ENCODE measurements at places on chromosomes 3 and 15. TPM values are rescaled to one million over a fixed set of nuclear protein-coding genes. Genes with fewer than 3 reads are reported as not detected.

Gene SLC7A14
- under 0.01 TPM for total RNA-seq

GRCh38 chr3:3919316-3919715, 120.1 kb downstream of the LRRN1 start:
- no peak for DNase-seq

DNA sequence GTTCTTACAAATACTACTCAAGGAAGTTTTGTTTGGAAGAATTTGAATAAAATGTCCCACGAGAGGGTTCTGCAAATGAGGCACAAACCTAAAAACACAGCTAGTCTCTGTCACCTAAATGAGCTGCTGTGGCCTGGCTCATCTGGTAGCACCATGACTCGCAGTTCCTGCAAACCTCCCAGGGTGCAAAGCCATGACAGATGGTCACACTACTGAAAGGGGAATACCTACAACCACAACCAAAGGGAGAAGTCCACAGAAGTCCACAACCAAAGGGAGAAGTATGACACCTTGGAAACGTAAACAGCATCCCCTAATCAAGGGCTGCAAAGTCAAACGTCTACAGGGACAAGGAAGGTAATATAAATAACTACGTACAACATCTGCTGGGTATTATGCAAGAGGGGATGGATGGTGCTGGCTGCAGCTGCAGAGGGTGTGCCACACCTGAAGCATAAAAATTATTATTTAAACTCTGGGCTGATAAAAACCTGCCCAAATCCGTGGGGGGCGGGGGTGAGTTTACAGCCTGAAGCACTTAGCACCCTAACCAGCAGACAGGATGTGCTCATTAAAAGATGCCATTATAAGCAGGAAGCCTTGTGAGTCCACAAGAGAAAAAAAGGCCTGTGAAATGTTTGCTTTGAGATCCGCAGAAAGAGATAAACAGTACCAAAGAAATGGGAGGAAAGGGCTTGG, 184.0 kb downstream of the MAGI1 start:
- no peak for DNase-seq

- no peak for DNase-seq
These were observed 371.4 kb downstream of the ROBO2 start for GRCh38 chr3:77411334-77411733.

DNA sequence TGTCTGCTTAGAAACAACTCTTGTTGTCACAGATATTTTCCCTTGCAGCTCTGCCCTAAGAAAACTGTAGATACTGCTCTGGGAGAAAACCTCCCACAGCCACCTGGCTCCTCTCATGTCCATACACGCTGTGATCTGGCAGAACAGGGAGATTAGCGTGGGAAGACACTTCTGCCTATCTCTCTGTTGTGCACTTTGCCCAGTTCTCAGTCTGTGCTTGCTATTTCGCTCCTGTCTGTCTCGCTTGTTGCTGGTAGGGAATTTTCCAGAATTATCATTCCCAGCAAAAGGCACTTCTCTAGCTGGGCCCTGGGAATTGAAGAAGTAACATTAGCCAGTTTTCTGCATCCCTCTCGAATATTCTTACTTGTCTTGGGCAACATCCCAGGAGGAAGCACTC, 8.1 kb upstream of the GATM start:
- DNase-seq: no peak

Gene DUOXA2
- total RNA-seq: not detected

DNA sequence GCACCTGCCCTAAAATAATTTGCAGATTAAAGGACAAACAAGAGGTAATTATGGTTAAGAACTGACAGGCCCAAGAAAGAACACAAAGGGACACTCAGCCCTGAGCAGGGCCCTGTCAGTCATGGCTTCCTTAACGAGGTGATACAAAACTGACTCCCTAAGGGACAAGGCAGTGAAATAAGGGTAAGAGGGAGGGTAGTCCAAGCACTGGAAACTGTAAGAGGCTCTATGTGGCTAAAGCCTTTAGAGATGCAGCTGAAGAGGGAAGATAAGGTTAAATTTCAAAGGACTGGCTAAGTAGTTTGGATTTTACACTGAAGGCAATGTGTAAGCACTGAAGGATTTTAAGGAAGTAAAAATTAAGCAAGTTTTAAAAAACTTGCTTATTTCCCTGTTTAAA, 3.9 kb downstream of the ATR start:
- no peak for DNase-seq

Gene CAMKV
- 0.22 TPM for total RNA-seq

DNA sequence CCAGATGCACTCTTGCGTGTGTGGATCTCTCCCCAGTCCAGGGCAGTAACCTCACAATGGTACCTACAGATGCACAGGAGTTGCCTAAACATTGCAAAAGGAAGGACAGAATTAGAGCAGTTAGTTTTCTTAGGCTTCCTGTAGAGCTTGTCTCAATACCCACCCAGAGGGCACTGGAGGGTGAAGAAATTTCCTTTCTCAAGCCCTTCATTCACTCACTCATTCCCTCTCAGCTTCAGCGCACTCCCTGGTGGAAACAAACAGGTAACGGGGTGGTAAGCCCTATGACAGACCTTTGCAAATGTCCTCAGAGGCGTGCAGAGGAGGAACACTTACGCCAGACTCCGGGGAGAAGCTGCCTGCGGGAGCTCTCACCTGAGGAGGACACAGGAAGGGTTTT, 267.4 kb upstream of the HES1 start:
- DNase-seq: no peak

GRCh38 chr3:16528581-16528993, 15.1 kb upstream of the RFTN1 start:
- peak; percentile 69 for DNase-seq

Gene RYK
- 71.1 TPM for total RNA-seq

Gene GUCA1C
- total RNA-seq: not detected

- no peak for DNase-seq
These were observed 164.8 kb upstream of the NUDT16 start for GRCh38 chr3:131216801-131217200.

DNA sequence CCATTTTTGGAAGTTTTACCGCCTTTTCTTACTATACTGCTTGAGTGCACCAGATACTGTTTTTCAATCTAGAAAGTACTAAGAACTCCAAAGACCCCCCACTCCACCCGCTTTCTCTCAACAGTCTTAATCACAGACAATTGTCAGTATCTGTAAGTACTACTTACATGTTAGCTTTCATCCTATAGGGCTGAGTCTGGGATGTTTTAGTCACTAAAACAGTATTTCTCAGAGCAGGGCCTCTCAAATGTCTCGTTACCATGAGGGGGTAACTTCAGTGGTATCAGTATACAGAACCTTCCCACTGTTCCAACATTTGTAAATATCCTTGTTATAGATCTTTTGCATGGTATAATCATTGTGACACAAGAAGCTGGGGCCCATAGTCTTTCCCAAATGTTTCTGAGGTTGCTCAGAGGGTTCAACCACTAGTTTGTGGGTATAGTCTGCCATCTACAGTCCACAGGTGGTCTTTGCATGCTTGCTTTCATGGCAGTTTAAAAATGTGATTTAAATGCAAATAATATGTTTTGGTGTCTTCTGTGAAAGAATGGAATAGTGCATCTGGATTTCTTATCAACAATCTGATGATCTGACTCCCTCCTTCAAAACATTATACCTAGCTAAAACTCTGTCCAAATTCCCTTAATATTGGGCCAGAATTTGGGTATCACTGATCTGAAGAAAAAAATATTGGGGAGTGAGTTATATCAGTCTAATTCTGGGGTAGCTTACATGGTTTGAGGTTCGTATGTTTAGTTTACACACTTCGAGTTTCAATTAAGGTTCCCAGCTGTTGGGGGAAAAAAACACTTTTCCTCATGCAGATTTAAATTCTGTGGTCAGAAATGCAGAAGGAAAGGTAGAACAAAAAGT, 18.0 kb upstream of the DNAJC13 start:
- peak; percentile 50 for DNase-seq

DNA sequence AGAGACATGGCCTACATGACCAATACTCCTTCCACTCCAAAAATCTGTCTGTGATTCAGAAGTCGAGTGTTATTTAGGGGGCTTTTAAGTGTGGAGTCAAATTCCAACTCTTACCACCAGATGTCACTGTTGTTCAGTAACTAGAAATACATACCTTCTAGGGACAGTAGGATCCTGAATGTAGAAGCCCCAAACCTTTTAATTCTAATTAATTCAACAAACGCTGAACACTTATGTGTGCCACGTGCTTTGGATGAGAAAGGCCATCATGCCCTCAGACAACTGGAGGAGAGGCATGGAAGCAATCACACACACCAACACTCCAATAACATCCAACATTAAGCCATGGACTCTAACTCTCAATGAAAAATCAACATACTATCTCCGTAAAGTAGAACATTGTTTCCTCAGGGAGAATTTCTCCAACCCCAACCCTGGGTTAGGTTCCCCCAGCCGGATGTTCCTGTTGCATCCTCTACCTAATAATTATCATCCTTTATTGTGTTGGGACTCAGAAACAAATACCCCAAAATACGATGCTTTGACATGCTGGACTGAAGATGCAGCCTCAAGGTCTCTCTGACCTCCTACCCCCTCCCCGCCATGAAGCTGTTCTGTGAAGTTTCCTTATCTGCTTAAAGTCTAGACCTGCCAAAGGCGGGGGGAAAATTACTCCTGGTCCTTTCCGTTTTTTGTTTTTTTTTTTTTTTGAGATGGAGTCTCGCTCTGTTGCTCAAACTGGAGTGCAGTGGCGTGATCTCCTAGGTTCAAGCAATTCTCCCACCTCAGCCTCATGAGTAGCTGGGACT, 8.0 kb upstream of the CCDC13 start:
- DNase-seq: peak; percentile 78

DNA sequence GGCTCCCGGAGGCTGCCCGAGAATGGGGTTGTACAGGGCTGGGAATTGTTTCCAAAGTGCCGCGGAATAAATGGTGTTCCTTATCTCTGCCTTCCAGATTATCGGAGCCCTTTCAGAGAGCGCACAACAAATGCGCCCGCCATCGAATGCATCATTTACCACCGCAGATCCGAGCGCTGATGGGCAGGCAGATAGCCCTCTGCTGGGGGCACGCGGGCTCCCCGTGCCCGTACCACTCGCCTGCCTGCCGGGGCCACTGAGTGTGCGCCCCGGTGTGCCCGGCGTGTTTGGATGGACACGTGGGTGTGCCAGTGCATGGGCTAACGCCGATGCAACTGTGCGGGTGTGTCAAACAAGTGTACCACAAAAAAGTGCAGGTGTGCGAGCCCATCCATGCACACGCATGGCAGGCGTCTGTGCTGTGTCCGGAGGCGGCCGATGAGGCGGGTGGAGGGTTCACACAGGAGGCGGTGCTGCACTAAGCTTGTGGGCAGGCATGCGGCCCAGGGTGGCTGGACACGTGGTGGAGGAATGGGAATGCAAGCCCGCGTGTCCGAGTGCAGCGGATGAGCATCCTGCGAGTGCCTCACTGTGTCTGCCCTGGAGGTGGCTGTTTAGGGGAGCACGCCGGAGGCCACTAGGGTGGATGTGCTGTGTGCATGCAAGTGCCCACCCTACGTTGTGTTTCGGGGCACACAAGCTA, 3.8 kb upstream of the GATA2 start:
- DNase-seq: peak; percentile 37

DNA sequence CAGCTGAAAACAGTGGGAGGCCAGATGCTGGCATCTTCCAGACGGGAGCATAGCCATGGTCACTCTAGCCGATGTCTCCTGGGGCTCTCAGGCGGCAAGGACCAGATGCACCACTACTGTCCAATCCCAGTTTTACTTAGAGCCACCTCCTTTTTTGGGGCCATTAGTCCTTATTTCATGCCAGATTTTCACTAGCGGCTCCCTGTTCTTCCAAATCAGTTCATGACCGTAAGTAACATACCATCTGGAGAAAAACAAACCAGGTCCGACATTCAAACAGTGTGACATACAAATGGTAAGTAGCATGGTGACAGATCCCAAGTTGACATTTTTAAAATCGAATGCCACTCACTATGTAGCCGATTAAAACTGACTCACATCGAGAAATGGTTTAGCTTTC, 4.1 kb upstream of the MAP6D1 start:
- DNase-seq: no peak

- no peak for DNase-seq
These were observed 87.8 kb downstream of the P3H2 start for GRCh38 chr3:190032923-190033322.

DNA sequence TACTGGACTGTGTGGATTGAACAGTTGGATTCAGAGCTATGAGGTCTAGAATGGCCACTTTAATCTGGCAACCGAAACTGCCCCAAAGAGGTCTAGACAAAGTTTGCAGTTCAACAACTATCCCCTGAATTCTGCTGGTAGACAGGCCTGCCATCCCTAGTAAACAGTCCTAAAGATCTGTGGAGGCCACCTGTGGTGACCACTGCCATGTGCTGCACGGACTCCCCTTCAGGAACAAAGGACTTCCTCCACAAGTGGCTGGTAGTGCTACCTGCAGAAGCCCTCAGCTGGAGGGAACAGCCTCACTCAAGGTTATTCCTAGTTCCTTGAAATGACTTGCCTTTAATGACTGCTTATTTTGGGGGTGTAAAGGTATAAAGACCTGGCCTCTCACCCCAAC, 6.1 kb downstream of the TNFAIP8L3 start:
- no peak for DNase-seq

DNA sequence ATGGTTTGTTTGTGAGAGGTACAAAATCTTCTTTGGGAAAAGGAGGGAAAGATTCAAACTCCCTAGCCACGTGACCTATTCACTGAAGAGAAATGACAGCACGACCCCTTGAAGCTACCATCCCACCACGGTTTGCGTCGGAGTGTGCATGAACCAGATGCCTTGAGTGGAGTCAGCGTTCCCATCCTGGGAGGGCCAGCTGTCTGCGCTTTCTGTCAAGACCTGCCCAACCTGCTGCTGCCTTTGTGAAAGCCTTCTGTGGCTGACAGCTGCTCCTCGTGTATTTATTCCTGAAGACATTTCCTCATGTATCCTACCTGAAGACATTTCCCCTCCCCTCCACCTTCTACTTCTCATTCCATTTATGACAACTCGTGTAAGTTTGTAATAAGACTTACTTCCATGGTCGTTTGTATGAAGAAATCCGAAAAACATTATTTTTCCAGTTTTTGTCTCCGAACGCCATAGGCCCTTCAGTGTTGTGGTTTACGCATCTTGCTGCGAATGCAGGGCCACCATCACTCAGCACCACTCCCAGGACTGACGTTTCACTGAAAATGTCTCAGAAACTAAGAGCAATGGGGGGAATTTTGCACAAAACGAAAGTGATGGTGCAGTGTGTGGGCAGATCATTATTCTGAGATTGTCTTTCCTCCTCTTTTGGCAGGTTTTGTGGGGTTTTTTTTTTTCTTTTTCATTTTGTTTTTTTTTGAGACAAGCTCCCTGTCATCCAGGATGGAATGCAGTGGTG, 18.9 kb downstream of the EBLN2 start:
- no peak for DNase-seq

GRCh38 chr15:93141371-93141794, 52.4 kb upstream of the RGMA start:
- no peak for DNase-seq

DNA sequence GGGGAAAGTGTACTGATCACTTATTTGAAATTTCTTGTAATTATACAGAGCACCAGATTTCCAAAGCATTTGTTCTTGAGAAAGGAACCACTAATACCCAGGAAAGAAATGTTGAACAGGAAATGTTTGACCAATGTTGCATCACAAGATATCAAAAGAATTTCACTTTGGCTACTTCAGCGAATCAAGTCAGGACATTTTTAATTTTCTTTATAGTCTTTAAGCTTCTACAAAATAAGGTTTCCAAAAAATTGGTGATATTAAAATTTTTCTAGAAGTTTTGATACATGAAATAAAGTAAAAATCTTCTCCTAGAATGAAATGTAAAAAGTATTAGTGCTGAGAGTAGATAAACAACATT, 421.9 kb downstream of the MECOM start:
- DNase-seq: no peak

Gene SI
- total RNA-seq: not detected

Data from muscle of leg (tissue), 16 donors.